ENCODE measurements at places on chromosomes 6 and 20.

- no peak for DNase-seq
Measured at GRCh38 chr20:58128635-58129625, 99.5 kb downstream of the ANKRD60 start.

DNA sequence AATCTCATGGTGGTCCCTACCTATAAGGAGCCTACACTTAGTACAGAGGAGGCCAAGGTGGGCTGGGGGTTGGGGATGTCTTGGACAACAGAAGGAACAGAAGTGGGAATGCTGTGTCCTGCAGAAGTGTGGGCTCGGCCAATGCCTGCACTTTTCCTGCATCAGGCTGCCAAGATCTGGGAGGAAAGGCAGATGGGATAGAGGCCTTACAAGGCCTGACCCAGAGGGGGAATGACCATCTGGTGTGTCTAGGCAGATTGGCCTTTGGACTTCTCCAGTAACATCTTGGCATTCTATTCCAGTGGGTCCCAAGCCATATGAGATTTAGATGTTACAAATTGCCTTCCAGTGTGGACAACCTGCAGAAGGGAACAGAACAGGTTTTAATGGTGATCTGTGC lies 124.7 kb upstream of the GPR6 start:
- no peak for DNase-seq

- no peak for DNase-seq
Measured at GRCh38 chr6:55584654-55585354, 5.8 kb upstream of the HMGCLL1 start.

DNA sequence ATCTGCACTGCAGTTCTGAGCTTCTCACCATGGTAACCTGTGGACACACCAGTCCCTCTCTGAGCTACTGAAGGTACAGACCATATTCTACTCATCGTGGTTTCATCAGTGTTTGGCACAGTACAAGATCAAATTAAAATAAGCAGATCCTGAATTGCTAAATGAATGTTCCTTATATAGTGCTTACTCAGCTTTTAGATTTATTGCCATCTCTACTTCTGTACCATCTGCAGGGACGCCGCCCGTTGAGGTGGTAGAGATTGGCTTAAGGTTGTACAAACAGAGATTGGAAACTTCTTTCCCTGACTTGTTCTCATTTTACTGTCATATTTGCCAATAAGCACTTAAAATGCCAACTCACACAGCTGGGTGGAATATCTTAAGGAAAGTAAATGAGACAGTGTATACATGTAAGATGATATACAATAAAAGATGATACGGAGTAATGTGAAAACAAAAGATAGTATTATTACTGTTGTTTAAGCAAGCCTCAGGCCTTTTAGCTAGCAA lies 223.4 kb upstream of the FOXQ1 start:
- no peak for DNase-seq

- no peak for DNase-seq
Measured at GRCh38 chr6:40965046-40965445, 74.0 kb downstream of the UNC5CL start.

GRCh38 chr6:28824793-28825731 lies 98.7 kb downstream of the TRIM27 start:
- no peak for DNase-seq

GRCh38 chr20:36372666-36373065 lies 66.5 kb downstream of the DLGAP4 start:
- DNase-seq: no peak

DNA sequence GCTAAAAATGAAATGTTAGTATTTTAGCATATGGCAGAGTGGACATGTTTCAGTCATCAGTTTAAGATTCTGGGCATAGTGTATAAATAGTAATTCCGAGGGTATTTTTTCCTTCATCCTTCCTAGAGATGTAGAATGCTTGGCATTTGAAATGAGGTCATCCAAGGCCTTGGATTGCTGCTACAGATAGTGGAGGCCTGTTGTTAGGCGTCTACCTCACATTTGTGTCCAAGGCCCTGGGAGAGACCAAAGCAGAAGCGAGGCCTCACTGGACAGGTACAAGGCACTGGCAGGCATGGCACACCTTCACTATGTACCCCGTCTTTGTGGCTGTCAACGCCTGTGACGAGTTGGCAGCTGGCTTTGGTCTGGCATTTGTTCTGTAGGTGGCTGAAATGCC lies 58.0 kb downstream of the DTD1 start:
- DNase-seq: no peak

All from inflammatory macrophage treated with lipopolysaccharide for 4 hours (primary cell).